ENCODE measurements at places on chromosomes 11 and 22. TPM values are rescaled to one million over a fixed set of nuclear protein-coding genes. Genes with fewer than 3 reads are reported as not detected.

Gene LRRN4CL
- total RNA-seq: 9.8 TPM

Gene MEI1
- total RNA-seq: 12.1 TPM

Gene HBB
- 71.8 TPM for total RNA-seq

Gene OR52I2
- not detected for total RNA-seq

- no peak for DNase-seq
These were observed 41.9 kb downstream of the CERK start for GRCh38 chr22:46696229-46696518.

DNA sequence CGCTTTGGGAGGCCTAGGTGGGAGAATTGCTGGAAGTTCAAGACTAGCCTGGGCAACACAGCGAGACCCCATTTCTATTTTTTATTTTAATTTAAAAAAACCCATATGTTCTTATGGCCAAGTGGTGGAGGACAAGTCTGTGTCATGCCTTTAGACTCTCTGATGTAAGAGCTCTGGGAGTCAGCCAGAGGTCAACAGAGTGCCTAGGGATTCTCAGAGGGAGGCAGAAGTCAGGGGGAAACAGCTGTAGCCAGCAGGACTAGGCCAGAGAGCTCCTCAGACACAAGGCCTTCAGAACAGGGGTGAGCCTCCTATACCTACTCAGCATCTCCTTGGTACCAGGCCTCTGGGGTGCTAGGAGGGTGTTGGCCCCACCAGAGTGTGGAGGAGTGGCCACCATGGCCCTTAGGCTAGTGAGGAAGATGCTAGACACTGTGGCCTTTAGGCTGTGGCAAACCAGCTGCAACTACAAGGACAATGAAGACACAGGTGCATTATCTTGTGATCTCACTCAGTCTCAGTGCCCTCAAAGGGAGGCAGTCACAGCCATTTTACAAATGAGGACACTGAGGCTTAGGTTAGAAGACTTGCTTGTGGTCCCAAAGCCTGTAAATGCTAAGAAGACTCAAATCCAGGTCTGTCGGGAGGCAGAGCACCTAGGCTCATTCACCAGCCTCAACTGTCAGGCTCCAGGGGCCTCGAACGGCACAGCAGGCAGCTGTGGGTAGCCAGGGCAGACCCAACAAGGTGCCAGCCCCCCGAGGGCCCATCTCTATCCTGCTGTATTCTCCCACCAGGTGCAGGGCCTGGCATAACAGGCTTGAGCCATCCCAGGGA is 5.0 kb downstream of the ZP1 start:
- no peak for DNase-seq

DNA sequence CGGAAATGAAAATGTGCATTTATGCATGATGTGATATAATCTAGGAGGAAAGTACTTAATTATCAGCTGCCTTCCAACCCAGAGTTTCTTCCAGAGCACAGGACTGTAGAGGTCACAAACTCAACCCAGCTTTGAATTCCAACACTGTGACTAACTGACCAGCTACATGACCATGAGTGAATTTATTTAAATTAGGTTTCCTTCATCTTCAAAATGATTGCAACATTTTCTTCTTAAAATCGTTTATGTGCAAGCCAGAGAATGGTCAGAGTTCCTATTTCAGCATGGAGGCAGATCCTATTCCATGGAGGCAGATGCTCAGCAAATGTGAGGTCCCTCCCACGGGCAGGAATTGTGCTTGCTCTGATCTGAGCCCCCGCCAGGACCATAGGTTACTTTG is 42.4 kb downstream of the OSBP start:
- no peak for DNase-seq

- no peak for DNase-seq
These were observed 7.2 kb downstream of the MUC5B start for GRCh38 chr11:1230121-1230455.

DNA sequence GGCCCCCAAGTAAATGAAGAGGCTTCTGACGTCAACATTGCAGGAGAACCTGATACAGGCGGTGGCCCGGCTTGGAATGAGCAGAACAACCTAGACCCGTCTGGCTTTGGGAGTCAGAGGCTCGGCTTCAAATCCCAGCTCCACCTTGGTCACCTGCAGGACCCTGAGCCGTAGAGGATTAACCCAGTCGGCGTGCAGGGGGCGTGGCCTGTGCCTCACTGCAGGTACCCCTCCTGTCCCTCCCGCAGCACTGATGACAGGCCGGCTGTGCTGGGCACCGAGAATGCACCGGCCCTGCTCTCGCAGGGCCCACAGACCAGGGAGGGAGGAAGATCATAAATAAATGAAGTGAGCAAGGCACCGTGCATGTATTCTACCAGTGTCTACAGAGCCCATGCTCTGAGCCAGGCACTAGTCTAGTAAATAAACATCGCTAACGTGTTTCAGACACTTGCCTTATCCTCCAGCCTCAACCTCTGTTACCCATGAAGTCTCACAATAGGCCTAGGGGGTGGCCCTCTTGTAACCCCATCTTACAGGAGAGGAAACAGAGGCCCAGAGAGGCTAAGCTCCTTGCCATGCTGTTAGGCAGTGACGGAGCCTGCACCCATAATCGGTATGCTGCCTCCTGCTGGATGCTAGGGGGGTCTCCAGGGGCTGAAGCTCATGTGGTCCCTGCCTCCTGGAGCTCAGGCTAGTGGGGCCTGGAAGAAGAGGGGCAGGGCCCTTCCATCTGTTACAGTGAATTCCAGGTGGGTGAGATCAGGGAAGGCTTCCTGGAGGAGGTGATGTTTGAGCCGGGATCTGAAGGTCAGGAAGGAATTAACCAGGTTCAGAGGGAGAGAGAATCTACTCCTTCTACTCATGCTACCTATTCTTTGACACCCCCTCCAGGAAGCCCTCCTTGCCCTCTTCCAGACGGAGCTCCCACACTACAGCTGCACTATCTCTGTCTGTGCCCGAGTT is 53.4 kb downstream of the RTL6 start:
- peak; percentile 43 for DNase-seq

- DNase-seq: no peak
These were observed 125.5 kb downstream of the BBOX1 start for GRCh38 chr11:27166130-27166529.

Data from breast epithelium (tissue), 4 donors.